ENCODE measurements at places on chromosomes 16 and 17.

DNA sequence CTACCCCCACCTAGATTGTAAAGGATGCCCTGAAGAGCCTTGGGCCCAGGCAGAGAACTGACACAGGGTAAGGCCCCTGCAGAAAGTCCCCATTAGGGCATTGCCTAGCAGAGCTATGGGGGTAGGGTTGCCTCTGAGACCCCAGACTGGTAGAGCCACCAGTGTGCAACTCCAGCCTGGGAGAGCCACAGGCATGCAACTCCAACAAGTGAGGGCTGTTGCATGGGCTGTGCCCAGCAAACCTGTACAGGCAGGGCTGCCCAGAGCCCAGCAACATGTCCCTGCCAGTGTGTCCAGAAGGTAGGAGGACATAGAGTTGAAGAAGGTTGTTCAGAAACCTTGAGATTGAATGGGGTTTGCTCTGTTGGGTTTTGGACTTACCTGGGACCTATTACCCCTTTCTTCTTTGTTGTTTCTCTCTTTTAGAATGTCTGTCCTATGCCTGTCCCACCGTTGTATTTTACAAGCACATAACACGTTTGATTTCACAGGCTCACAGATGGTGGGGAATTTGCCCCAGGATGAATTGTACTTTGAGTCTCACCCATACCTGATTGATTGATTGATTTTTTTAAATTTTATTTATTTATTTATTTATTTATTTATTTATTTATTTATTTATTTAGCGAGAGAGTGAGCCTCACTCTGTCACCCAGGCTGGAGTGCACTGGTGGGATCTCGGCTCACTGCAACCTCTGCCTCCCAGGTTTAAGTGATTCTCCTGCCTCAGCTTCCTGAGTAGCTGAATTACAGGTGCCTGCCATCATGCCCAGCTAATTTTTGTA lies 16.4 kb downstream of the SGF29 start:
- no peak for DNase-seq

DNA sequence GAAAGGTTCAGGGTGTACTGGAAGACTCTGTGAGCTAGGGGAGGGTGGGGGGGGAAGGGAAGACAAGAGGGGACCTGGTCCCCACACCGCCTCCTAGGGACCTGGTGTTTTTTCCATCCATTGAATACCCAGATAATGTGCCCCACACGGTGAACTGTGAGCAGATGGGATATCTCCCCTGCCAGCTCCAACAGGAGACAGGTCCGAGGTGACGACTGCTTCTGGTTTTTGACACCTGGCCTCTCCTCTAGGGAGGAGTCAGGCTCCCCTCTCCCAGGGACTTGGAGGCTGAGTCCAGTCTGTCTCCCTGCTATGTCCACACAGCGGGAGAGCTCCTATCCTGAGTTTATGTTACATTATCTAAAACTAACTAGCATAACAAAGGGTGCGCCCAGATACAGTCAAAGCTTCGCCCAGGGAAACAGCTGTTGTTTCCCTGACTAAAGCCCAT lies 1.8 kb downstream of the MARVELD3 start:
- DNase-seq: peak; percentile 9

DNA sequence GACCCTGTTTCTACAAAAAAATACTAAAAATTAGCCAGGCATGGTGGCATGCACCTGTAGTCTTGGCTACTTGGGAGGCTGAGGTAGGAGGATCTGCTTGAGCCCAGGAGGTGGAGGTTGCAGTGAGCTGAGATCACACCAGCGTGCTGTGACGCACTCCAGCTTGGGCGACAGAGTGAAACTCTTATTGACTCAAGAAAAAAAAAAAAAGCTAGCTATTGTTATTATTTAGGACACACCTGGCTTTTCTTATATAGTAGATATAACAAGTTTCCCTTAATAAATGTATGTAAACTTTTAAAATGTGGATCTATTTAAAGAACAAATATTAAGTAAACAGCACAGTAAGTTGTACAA lies 1.8 kb downstream of the RABEP2 start:
- peak; percentile 30 for DNase-seq

- no peak for DNase-seq
Measured at GRCh38 chr17:40841246-40841645, 18.8 kb upstream of the KRT10 start.

- peak; percentile 28 for DNase-seq
Measured at GRCh38 chr16:73213732-73214455, 166.0 kb upstream of the ZFHX3 start.

DNA sequence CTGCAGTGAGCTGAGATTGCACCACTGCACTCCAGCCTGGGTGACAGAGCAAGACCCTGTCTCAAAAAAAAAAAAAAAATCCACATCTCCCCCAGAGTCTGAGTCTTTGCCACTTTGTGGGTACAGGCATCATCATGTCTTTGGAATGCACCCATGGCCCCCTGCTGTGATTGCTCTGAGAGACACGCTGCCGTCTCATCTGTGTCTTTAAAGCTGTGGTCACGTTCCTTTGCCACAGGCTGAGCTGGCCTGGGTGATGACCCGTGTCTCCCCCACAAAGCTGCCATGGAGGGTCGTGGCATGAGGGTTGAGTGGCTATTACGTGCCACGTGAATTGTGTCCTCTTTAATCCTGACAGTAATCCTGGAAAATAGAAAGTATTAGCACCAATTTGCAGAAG lies 20.2 kb downstream of the CRISPLD2 start:
- no peak for DNase-seq

DNA sequence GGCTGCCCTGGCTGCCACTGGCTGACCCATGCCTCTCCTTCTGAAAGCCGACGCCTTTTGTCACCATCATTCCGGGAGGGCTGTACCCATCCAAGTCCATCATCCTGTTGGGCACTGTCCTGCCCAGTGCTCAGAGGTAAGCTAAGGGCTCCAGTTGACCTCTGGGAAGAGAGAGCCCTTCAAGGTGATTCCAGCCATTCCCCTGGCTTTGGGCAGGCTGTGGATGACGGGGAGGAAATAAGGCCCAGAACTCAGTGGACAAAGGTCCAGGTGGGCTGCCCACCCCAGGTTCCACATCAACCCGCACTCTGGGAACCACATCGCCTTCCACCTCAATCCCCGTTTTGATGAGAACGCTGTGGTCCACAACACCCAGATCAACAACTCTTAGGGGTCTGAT lies 45.8 kb downstream of the NOS2 start:
- no peak for DNase-seq
